ENCODE measurements at places on chromosomes 4 and X.

GRCh38 chrX:15310117-15310516 is 5.3 kb downstream of the ASB11 start:
- no peak for DNase-seq

DNA sequence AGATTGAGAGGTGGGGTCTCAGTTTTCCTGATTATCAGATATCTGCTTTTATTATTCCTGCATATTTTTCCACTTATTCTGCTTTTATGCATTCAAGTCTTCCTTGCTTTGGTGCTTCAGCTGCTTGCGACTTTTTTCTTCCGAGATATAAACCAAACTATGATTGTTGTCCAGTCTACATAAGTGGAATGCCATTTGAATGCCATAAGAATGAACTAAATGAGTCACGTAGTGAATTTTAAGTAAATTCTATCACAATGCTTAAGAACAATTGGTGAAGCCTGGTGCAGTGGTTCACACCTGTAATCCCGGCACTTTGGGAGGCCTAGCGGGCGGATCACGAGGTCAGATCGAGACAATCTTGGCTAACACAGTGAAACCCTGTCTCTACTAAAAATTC is 189.1 kb downstream of the PCDH18 start:
- no peak for DNase-seq

DNA sequence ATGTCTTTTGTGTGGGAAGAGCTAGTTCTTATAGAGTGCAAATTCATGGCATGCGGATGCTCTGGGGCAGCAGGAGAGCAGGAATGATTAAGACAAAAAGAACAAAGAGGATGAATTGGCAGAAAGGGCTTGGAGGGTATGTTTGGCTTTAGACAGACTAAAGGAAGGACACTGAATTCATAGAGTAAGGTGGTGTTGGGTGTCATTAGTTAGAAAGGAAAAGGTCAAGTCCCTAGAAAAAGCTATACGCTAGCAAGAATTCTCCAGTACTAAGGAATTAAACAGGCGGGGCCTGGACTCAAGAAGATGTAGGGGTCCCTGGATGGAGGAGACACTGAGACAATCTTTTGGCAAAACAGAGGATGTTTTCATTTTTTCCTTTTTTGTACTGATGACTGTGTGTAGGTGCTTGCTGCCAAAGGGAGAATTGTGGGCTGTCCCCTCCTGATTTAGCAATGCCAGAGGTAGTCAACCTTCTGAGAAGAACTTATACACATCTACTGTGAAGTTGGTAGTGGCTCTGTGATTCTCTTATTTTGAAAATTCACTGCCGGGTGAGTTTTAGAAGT is 391.0 kb downstream of the SPRY1 start:
- no peak for DNase-seq

DNA sequence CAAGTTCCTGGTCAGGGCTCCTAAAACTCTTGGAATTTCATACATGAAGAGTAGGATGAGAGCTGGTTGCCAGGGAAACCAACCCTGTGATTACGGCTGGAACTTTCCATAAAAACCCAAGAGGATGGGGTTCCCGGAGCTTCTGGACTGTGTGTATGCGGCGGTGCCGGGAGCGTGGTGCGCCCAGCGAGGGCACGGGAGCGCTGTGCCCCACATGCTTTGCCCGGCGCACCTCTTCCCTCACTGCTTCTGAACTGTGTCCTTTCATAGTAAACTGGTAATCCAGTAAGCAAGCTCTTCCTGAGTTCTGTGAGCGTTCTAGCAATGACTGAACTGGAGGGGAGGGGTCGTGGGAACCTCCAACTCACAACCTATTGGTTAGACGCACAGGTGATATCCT is 152.6 kb downstream of the AFAP1 start:
- DNase-seq, result no peak

DNA sequence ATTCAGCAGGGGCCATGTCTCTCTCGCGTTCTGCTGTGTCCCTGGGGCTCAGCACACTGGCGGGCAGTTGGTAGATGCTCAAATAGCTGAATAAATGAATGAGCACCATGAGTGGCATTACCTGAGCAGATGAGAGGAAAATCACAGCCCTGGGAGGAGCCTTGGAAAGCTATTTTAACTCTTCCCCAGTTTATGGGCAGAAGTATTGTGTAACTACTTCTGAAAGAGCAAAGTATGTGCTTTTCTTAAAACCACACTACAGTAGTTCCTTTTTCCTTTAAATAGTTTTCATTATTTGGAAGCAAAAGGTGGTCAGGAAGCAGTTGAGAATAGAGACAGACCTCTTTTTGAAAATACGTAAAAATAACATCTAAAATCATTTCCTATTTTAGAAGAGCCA is 3.0 kb upstream of the PLAC1 start:
- no peak for DNase-seq

- no peak for DNase-seq
Observed at GRCh38 chr4:5828005-5828391, 64.9 kb downstream of the CRMP1 start.

DNA sequence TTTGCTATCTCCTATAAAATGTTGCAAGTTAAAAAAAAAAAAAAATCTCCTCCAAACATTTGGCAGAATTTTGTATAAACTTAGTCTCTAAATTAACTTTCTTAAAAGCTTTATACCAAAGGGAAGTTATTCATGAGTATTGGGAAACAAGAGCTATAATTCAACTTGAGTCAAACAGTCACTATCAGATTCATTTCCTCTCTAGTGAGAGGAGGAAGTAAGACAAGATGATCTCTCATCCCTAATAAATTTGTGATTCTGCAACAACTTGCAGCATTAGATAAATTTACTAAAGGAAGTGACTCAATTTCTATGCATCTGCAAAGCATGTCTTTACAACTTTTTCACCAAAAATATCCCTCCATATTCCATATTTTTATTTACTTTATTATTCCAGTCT is 135.4 kb upstream of the GNPDA2 start:
- no peak for DNase-seq

DNA sequence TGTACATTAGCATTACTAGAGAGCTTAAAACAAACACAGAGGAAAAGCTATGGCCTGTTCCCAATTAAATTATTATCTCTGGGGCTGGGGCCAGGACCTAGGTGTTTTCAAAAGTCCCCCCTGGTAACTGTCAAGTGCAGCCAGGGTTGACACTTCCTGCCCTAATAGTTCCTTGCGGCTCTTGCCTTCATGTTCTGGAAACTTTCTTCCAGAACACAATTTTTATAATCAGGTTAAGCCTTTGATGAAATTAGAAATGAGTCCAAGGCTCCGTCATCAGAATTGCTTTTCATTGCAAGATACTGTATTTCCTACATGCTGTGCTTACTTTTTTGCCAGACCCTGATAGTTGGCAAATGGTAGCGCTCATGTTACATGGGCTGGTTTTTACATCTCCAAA is 229.6 kb downstream of the UNC5C start:
- DNase-seq, result no peak

DNA sequence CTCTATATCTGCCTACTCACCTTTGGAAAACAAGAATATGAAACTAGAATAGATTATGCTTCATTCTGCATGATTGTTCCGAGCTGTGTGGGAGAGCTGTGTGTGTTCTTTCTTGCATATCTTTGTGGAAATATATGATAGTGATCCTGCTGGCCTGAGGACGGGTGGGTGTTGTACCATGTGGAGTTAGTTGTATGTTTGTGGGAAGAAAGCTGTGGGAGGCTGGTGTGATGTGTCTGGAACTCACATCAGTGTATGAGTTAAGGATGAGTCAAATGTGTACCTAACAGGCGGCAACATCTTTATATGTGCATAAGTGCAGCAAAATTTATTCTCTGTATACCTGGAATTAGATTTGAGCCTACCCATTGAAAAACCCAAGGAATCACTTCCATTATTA is 208.1 kb upstream of the ADGRL3 start:
- DNase-seq, result no peak

DNA sequence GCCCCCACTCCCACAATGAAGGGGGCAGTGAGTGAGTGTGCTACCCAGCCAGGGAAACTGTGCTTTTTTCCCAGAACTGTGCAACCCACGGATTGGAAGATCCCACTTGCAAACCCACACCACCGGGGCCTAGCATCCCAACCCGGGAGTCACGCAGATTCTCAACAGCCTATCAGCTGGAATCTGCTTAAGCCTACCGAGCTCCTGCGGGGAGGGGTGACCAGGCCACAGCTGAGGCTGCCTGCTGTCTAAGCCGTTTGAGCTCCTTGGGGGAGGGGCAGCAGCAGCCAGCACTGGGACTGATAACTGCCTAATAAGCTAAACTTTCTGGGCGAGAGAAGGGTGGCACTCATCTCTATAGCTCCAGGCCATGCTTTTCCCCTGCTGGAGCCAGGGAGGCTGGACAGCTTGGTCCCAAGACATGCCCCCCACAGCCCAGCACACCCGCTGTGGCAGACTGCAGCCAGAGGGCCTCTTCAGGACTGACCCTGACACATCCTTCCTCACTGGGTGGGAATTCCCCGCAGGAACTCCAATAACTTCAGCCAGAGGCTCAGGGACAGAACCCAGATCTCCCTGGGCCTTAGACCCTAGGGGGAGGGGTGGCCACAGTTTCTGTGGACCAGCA is 161.3 kb upstream of the MAGEB18 start:
- DNase-seq, result no peak

DNA sequence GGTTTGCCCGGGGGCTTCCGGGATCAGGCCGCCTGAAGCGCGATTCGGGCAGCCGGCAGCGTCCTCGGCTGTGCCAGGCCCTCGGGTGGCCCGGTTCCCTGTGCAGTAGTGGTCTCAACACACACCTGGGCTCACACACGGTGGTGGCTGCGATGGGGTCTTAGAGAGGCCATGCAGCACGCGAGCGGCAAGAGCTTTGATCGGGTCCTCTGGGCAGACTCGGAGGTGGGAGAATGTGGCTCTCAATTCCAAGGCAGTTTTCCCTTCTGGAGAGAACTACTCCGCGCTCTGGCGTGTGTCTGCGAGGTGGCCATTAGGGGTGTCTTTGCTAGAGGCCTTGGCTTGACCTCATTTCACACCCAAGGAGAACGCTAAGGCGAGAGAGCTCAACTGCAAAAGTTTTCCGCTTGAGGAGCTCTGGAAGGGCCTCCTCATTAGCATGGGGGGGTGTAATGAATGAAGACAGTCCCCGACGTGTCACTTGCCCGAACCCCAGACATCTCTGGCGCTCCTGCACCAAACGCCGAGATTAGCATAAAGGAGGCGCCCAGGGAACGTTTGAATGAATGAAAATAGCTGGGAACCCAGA is 771 bp upstream of the RBPJ start:
- DNase-seq, result no peak

GRCh38 chrX:35040871-35041270 is 98.3 kb downstream of the FAM47B start:
- no peak for DNase-seq

GRCh38 chr4:101791182-101791558 is 640 bp downstream of the BANK1 start:
- DNase-seq, result no peak

- DNase-seq, result no peak
Observed at GRCh38 chrX:70527610-70528345, 83.1 kb downstream of the DLG3 start.

GRCh38 chr4:70778888-70779422 is 57.2 kb downstream of the RUFY3 start:
- no peak for DNase-seq

DNA sequence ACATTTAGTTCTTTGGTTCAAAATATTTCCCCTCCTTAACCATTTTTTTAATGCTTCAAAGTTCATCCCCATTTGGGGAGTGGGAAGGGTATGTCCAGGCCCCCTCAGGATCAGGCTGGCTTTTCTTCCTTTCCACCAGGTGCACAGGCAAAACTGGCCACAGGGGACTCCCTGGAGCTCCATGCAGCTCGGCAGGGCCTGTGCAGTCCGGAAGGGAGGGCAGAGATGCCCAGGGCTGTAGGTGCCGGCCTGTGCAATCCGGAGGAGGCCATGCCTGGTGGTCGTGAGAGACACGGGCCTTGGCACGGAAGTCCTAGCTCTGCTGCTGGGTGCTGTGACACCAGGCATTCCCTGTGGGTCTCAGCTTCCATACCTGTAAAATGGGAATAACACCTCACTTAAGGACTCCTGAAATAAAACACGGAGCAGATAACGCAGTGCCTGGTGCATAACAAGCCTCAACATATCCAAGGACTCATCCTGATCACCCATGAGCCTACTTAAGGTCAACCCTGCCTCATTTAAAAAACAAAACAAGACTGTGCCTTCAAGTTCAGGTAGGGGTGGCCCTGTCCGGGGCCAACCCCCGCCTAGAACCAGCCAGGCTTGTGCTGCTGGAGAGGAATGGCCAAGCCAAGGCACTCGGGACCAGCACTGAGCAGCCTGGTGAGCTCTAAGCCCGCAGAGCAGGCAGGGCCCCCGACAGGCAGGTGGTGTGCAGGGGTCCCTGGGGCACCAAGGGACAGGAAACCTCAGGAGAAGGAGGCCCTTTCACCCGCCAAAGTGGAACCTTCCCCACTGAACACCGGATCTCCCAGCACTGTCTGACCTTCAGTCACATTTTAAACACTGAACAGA is 21.2 kb upstream of the CYP4V2 start:
- DNase-seq, result no peak

DNA sequence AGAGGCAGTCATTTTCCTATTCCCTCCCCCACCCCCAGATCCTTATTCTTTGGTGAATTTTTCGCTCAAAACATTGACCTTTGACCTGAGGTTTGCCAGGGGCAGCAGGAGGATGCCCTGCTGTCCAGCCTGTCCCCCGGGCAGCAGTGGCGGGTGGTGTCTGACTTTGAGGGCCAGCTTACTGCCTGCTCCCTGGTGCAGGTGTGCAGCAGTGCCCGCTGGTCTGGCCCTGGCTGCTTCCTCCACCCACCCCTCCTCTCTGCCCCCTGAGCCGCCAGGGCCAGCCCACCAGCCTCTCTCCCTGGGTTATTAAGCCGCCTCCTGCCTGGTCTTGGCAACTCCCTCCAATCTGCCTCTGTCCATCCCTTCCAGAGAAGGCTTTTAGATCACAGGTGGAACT is 40.8 kb upstream of the GRPEL1 start:
- no peak for DNase-seq

DNA sequence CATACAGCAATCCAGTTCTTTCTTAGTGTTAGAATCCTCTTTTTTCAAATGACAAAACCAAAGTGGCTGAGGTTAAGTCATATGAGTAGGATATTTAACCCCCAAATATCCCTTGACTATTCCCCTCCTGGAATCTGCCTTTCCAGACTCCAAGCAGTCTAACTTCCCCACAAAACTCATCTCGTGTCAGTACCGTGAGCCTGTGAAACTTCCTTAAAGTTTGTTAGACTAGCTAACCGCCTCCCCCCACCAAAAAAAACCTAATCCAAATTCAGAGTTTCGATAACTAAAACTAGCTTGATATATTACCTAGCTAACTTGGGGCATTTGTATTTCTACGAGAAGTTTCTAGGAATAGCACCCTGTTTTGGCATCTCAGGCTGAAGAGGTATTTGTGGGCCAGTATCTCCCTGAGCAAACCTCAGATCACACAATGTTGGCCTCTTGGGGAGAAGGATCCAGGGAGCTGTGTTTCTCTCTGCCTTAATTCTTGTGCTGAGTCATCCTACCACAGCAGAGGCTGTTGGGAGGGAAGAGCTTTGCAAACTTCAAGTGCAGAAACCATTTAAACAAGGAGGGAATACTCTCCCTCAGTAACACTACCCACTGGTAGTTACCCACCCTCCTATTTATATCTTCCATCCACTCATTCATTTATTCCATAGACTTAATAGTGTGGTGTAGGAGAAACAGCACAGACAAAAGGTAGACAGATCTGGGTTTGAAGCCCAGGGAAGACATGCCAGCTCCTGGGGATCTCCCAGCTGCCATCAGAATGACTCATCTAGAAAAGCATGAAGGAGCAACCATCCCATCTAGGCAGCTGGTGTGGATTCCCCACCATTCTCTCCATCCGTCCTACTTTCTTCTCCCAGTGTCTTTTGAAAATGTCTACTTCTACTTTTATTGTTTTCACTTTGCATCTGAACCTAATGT is 39.3 kb upstream of the TXK start:
- no peak for DNase-seq

GRCh38 chr4:126611900-126612299 is 1020.9 kb upstream of the INTU start:
- no peak for DNase-seq
